ENCODE measurements at places on chromosomes 13 and 19.
A peak's percentile ranks its signal among the peaks of the same experiment; 100 is the strongest.

- no peak for DNase-seq
These were observed 130.2 kb upstream of the SPACA7 start for GRCh38 chr13:112245989-112246388.

DNA sequence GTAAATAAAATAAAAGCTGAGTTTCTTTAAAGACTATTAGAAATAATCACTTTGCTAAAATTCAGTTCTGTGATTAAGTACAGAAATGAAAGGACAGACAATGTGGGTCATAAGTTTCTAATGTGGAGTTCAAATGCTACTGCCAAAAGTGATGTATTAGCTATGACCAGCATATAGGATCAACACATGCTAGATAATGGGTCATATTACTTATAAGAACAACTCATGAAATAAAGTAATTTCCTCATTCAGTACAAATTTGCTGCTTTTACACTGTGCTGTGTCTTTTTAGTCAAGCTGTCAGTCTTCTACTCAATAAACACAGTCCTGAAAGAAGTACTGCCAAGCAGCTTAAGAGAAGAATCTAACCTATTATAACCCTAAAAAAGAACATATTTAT lies 135.2 kb downstream of the VWA8 start:
- DNase-seq: no peak

- DNase-seq: no peak
These were observed 8.2 kb downstream of the RAB11B start for GRCh38 chr19:8398311-8398771.

DNA sequence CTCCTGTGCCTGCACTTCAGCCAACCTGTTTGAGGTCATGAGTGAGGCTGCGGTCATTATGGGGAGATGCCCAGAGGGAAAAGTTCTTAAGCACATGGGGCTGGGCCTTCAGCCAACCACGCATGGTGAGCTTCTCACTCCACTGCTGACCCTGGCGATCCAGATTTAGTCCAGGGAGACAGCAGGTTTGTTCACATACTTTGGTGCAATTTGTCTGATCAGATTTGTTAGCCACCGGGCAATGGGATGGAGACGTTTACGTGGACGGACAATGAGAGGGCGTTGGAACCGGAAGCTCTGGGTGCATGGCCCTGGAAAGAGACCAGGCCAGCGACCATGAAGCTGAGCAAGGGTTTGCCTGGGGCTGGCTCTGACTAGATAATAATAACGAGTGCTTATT lies 56.2 kb downstream of the RGCC start:
- no peak for DNase-seq

GRCh38 chr19:15265850-15266248 lies 33.6 kb upstream of the EPHX3 start:
- peak; percentile 65 for DNase-seq

DNA sequence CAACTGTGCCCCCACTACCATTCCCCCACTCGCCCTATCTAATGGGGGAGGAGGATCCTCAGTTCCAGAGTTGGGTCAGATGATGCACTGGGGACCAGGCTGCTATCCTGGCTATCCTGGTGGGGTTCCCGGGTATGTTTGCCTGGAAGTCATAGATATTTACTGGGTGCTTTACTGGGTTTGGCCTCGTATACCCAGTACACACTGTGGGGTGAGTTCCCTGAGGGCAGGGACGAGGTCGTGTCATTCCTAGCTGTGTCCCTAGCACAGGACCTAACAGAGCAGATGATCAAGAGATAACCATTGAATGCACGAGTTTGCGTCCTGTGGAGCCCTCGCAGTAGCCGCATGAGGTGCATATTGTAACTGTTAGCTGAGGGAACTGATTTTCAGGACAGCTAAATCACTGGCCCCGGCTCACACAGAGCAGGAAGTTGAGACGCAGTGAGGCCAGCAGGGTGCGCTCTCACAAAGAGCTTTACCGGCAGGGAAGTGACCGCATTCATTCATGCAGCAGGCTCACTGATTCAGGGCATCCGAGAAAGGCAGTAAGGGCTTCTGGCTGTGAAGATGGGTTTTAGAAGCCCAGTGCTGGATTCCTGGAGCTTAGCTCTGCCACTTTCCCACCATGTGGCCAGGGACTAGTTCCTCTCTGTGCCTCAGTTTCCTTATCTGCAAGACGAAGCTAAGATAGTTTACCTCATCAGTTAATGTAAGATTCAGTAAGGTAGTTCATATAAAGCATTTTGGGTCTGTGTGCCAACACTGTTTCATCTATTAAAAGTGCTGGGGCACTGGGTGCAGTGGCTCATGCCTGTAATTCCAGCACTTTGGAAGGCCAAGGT lies 6.0 kb downstream of the RUVBL2 start:
- DNase-seq: no peak

- no peak for DNase-seq
These were observed 63.5 kb upstream of the MYCBP2 start for GRCh38 chr13:77390391-77390790.

DNA sequence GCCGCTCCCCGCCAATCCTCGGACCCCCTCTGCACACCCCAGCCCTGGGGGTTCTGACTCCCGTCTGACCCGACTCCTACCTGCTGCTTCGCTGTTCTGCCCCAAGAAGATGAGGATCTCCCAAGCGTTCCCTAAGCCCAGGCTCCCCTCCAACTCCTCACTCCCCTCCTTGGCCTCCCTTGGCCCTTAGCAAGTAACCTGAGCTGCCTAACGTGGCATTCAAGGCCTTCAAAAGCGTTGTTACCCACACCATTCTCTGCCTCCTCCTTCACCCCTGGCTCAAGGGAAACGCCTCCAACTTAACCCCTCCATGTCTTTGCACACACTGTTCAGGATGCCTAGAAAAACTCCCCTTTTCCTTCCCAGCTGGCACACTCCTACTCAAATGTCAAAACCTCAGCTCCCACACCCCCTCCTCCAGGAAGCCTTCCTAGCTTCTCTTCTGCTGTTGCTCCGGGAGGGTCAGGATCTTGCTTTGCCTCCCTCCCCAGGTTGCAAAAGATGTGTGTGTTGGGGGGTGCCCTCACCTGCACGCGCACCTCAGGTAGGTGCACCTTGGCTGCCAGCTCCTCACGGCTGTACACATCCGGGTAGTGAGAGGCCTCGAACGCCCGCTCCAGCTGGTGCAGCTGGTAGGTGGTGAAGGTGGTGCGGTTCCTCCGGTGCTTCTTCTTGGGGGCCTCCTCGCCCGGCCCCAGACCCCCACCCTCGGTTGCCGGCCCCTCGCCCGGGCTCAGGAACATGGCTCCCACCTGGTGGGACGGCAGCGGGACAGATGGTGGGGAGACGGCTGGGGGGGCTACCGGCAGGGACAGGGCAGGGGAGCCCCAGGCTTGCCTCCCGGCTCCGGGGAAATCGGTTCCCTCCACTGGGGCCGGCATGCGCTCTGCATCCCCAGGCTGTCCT lies 775 bp downstream of the RAX2 start:
- no peak for DNase-seq

- DNase-seq: no peak
These were observed 11.4 kb downstream of the THSD1 start for GRCh38 chr13:52394586-52394985.

GRCh38 chr19:50358483-50359327 lies 6.7 kb downstream of the NAPSA start:
- DNase-seq: no peak

- no peak for DNase-seq
These were observed 39.5 kb downstream of the DHRS12 start for GRCh38 chr13:51764184-51765141.

- no peak for DNase-seq
These were observed 46.3 kb upstream of the ZNF730 start for GRCh38 chr19:23070353-23071146.

- no peak for DNase-seq
These were observed at the start of gene NACC1 for GRCh38 chr19:13117772-13118423. Gene NACC1, plus strand, starts transcription at chr19:13118264. Its CDS starts 16,944 bp downstream, at chr19:13135208.

All from BJ (cell line).